ENCODE measurements at places on chromosomes 4 and X.

DNA sequence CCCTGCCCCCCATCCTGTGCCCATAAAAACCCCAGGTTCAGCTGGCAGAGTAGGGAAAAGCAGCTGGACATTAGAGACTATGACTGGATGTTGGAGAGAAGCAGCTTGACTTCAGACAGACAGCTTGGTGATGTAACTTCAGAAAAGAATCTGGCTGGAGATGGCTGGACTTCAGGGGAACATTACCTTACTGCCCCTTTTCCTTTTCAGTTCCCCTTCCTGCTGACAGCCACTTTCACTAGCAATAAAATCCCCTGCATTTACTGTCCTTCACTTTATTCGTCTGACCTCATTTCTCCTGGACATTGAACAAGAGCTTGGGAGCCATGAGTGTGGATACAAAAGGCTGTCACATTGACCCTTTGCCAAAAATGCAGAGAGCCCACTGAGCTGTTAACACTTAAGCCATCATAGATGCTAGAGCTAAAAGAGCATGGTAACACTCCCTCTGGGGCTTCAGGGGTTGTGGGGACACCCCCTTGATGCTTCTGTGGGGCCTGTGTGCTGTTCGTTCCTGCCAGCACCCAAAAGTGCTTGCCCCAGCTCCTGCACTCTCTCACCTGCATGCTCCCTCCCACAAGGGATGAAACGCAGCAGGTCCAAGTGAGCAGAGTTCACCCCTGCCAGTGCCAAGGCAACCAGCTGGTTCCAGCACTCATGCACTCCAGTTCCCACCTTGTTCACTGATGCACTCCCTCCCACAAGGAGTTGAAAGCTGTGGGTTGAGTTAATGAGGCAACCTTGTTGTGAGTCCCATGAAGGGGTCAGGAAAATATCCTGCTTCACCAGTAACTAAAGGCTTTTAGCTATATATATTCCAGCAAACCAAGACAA lies 263.8 kb upstream of the NDST3 start:
- no peaks in the 10 kb centered on the region for H3K27me3 ChIP-seq
- no peak overlapping the region for H3K27ac ChIP-seq
- no peaks in the 10 kb centered on the region for H3K36me3 ChIP-seq
- DNase-seq, result no peak
- no peak overlapping the region for H3K4me3 ChIP-seq
- H3K4me1 ChIP-seq, result no peaks in the 10 kb centered on the region

- no peak for DNase-seq
- no peaks in the 10 kb centered on the region for H3K36me3 ChIP-seq
- H3K27me3 ChIP-seq, result no peaks in the 10 kb centered on the region
- H3K27ac ChIP-seq, result no peak overlapping the region
These were observed 134.2 kb downstream of the CHIC2 start for GRCh38 chr4:53929955-53930798.

- no peaks in the 10 kb centered on the region for H3K36me3 ChIP-seq
- H3K27me3 ChIP-seq, result no peaks in the 10 kb centered on the region
- DNase-seq, result no peak
- H3K27ac ChIP-seq, result no peak overlapping the region
- H3K4me1 ChIP-seq, result no peaks in the 10 kb centered on the region
- H3K4me3 ChIP-seq, result no peak overlapping the region
These were observed 7.6 kb downstream of the UGT8 start for GRCh38 chr4:114606245-114606644.

DNA sequence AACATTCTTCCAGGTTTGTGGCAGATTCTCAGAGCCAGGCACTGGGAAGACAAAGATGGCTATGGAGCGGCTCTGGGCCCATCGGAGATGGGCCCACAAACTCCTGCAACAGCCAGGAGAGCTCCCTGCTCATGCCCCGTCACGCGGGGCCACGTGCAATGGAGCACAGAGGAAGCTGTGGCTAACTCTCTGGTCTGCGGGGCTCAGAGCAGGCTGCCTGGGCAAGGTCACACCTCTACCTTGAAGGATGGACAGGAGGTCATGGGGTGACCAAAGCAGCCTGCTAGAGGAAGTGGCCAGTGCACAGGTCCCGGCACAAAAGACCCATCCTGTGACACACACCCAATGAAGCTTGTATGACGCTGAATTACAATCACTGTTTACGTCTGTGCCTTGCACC lies 45.2 kb downstream of the C4orf50 start:
- no peak overlapping the region for H3K27ac ChIP-seq
- no peak for DNase-seq
- no peaks in the 10 kb centered on the region for H3K4me1 ChIP-seq
- no peaks in the 10 kb centered on the region for H3K36me3 ChIP-seq
- H3K27me3 ChIP-seq, result no peaks in the 10 kb centered on the region
- H3K4me3 ChIP-seq, result no peak overlapping the region

DNA sequence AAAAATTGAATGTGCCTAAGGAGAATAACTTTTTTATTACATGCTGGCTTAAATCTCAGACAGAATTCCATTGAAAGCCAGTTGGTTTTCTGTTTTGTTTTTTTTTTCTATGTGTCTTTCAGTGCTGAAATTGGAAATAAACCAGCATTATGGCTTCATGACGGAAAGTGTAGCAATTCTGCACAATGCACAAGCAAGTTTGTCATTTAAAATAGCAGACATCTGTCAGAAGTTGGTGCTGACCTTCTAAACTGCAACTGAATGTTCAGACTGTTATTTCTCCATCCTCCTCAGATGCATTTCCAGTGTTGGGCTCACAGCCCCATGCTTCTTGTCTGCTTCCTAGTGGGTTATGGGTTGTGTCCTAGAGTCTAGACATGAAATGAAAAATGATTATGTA lies 107.2 kb upstream of the LIMCH1 start:
- no peak overlapping the region for H3K4me3 ChIP-seq
- H3K27ac ChIP-seq, result no peak overlapping the region
- H3K36me3 ChIP-seq, result no peaks in the 10 kb centered on the region

GRCh38 chr4:112908511-112908910 lies 140.9 kb upstream of the ANK2 start:
- no peaks in the 10 kb centered on the region for H3K36me3 ChIP-seq
- no peak overlapping the region for H3K4me3 ChIP-seq

- no peaks in the 10 kb centered on the region for H3K4me1 ChIP-seq
- H3K27me3 ChIP-seq, result no peaks in the 10 kb centered on the region
- H3K36me3 ChIP-seq, result no peaks in the 10 kb centered on the region
- no peak for DNase-seq
- no peak overlapping the region for H3K27ac ChIP-seq
These were observed 32.4 kb downstream of the EGF start for GRCh38 chr4:109945056-109945455.

GRCh38 chrX:134537179-134537955 lies 77.4 kb downstream of the HPRT1 start:
- H3K4me1 ChIP-seq, result no peaks in the 10 kb centered on the region
- H3K4me3 ChIP-seq, result no peak overlapping the region
- H3K27ac ChIP-seq, result peak overlapping the region; percentile 9

DNA sequence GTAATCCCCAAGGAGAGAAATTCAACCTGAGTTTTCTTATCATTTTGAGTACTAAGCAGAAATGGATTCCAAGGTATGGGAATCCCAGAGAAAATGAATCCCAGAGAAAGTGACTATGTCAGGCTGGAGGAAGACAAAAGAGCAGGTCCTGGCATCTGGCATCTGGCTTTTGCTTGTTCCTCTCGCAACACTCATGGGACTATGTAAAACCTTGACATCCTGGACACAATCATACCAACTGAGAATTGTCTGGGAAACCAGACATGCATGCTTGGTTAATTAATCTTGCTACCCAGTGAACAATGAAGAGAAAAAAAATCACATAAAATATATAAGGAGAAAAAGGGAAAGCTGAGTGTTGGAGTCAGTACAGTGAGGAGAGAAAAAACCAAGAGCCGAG lies 12.9 kb downstream of the DCAF8L1 start:
- H3K4me1 ChIP-seq, result no peaks in the 10 kb centered on the region
- no peak overlapping the region for H3K4me3 ChIP-seq
- no peaks in the 10 kb centered on the region for H3K27me3 ChIP-seq

DNA sequence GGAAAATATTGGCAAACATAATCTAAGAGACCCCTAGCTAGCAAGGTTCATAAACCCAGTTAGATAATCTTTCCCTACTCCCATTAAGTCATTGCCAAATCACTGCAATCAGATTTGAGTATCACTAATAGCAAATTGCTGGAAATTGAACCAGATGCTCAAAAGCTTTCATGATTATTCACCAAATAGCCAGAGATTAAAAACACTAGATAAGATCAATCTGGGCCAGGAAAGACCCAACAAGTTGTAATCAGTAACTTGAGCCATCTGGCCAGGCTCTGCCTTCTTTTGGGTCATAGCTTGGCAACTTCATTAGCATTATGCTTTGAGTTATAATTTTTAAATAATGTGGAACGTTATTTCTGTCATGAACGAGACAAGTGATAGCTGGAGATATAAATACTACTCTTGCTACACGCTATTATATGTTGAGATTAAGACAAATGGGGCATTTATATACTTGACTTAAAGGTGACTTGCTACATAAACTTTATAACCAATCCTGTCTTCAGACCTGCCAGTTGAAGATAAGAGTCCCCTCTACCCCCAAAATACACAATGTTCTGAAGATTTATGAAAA lies 196.6 kb upstream of the EDNRA start:
- DNase-seq, result no peak
- peaks cover 16% of the 10 kb centered on the region for H3K4me1 ChIP-seq
- H3K36me3 ChIP-seq, result no peaks in the 10 kb centered on the region
- H3K27ac ChIP-seq, result no peak overlapping the region
- no peak overlapping the region for H3K4me3 ChIP-seq

GRCh38 chr4:89114100-89114499 lies 2.8 kb downstream of the TIGD2 start:
- no peak for DNase-seq
- H3K36me3 ChIP-seq, result no peaks in the 10 kb centered on the region
- no peak overlapping the region for H3K27ac ChIP-seq
- H3K4me3 ChIP-seq, result no peak overlapping the region

- no peaks in the 10 kb centered on the region for H3K27me3 ChIP-seq
- no peak overlapping the region for H3K4me3 ChIP-seq
- no peak overlapping the region for H3K27ac ChIP-seq
- DNase-seq, result no peak
- H3K36me3 ChIP-seq, result no peaks in the 10 kb centered on the region
- H3K4me1 ChIP-seq, result no peaks in the 10 kb centered on the region
These were observed 227.8 kb downstream of the KDR start for GRCh38 chr4:54897590-54897989.

DNA sequence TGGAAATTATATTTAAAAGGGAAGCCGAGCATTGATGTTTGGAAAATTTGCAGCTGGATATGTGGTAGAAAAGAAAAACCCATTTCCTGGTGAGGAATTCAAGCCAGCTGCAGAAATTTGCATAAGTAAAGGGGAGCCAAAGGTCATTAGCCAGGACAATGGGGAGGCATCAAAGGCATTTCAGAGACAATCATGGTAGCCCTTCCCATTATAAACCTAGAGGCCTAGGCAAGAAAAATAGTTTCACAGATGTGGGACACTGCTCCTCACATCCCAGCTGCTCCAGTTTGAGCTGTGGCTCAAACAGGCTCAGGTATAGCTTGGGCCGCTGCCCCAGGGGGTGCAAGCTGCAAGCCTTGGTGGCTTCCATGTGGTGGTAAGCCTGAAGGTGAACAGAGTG lies 35.8 kb downstream of the NAP1L3 start:
- no peaks in the 10 kb centered on the region for H3K27me3 ChIP-seq
- DNase-seq, result no peak
- H3K4me3 ChIP-seq, result no peak overlapping the region
- H3K36me3 ChIP-seq, result no peaks in the 10 kb centered on the region

- DNase-seq, result no peak
- H3K27ac ChIP-seq, result no peak overlapping the region
- H3K27me3 ChIP-seq, result no peaks in the 10 kb centered on the region
- H3K4me1 ChIP-seq, result no peaks in the 10 kb centered on the region
- no peaks in the 10 kb centered on the region for H3K36me3 ChIP-seq
These were observed 564.4 kb downstream of the GALNTL6 start for GRCh38 chr4:172377486-172378140.

DNA sequence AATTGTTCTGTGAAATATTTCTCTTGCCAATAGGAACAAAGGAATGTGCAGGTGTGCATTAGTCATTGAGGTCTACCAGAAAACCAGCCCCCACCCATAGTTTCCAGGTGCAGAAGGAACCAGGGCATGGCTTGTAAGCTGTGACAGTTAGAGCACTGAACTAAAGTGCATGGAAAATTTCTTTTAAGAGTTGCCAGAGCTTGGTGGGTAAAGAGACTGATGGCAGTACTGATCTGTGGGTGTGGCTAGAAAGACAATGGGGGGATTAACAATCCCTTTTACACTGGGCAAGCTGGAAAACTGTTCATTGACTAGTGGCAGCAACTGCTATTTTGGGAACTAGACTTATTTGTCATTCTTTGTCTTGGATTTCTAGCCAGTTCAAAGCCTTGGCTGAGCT lies 326.9 kb downstream of the PCDH19 start:
- H3K27ac ChIP-seq, result no peak overlapping the region
- no peaks in the 10 kb centered on the region for H3K4me1 ChIP-seq
- no peaks in the 10 kb centered on the region for H3K27me3 ChIP-seq
- H3K4me3 ChIP-seq, result no peak overlapping the region
- no peaks in the 10 kb centered on the region for H3K36me3 ChIP-seq

GRCh38 chr4:178395798-178396197 lies 953.6 kb upstream of the AGA start:
- no peaks in the 10 kb centered on the region for H3K27me3 ChIP-seq
- H3K36me3 ChIP-seq, result no peaks in the 10 kb centered on the region
- DNase-seq, result no peak
- no peak overlapping the region for H3K27ac ChIP-seq
- no peaks in the 10 kb centered on the region for H3K4me1 ChIP-seq
- no peak overlapping the region for H3K4me3 ChIP-seq

GRCh38 chr4:55980725-55981124 lies 32.0 kb downstream of the CEP135 start:
- H3K27me3 ChIP-seq, result no peaks in the 10 kb centered on the region
- peaks cover 14% of the 10 kb centered on the region for H3K36me3 ChIP-seq
- no peak for DNase-seq

- DNase-seq, result no peak
- H3K4me1 ChIP-seq, result no peaks in the 10 kb centered on the region
- H3K27ac ChIP-seq, result no peak overlapping the region
- H3K4me3 ChIP-seq, result no peak overlapping the region
- H3K36me3 ChIP-seq, result no peaks in the 10 kb centered on the region
These were observed 16.6 kb downstream of the COQ2 start for GRCh38 chr4:83267830-83268475.

GRCh38 chr4:184669251-184669650 lies 19.7 kb downstream of the PRIMPOL start:
- no peaks in the 10 kb centered on the region for H3K27me3 ChIP-seq
- peaks cover 53% of the 10 kb centered on the region for H3K36me3 ChIP-seq
- DNase-seq, result no peak

DNA sequence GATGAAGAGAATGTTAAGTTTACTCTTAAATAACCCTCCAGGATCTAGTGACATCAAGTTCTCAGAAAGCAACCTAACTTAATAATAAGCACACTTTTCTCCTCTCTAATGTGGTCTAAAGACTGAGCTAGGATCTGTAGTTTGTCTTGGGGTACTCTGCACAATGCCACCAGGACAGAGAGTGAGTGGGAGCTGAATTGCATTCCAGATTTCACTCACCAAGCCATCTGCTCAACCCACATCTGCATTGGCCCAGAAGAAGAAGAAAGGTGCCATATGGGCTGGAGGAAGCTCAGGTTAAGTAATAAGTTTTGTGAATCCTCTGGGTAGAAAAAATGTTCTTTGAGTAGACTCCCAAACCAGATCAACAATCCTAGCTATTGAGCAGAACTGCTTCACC lies 384.6 kb downstream of the PPP3CA start:
- H3K27ac ChIP-seq, result no peak overlapping the region
- H3K27me3 ChIP-seq, result no peaks in the 10 kb centered on the region
- no peaks in the 10 kb centered on the region for H3K4me1 ChIP-seq
- H3K4me3 ChIP-seq, result no peak overlapping the region
- no peaks in the 10 kb centered on the region for H3K36me3 ChIP-seq
- DNase-seq, result no peak

All from vagina (tissue), 2 donors.